HEK293T (cell line): ENCODE measurements at places on chromosomes 12 and 14.

DNA sequence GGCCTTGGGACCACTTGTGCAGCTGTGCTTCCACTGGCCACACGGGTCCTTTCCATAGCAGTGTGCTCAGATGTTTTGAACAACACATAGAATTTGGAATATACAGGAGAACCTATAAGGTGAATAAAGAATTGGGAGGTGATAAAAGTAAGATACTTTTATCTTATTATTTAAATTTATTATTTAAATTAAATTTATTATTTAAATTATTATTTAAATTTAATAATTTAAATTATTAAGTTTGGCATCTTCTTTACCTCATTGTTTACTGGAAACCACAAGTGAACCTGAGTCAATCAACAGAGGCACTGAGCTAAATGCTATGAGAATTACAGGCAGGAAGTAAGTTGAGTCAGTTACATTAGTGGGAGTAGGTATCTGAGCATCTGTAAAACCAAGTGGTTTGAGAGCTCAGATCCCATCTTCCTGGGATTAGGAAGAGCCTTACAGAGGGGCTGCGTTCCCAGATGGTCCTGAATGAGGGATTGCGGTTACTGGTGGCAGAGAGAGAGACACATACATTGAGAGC, 103.1 kb downstream of the ESR2 start:
- no peak for DNase-seq

DNA sequence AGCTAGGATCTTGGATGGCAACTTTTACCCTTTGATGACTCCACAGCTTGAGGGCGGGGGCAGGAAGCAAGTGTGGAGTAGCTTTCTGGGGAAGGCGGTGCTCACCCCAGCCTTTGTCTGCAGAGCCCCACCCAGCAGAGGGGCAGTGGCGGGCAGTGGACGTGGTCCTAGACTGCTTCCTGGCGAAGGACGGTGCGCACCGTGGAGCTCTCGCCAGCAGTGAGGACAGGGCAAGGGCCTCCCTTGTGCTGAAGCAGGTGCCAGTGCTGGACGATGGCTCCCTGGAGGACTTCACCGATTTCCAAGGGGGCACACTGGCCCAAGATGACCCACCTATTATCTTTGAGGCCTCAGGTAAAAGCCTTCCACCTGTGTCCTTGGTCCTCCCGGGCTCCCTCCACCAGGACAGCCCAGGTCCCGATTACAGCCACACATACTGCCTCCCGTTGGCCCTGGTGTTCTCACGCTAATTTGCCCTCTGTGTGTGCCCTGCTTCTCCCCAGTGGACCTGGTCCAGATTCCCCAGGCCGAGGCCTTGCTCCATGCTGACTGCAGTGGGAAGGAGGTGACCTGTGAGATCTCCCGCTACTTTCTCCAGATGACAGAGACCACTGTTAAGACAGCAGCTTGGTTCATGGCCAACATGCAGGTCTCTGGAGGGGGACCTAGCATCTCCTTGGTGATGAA, 1.2 kb downstream of the TAPBPL start:
- DNase-seq: no peak

GRCh38 chr12:113236539-113237399, 15.5 kb downstream of the TPCN1 start:
- DNase-seq: no peak

- DNase-seq: no peak
Observed at GRCh38 chr12:126950266-126950665, 1316.7 kb upstream of the TMEM132C start.

DNA sequence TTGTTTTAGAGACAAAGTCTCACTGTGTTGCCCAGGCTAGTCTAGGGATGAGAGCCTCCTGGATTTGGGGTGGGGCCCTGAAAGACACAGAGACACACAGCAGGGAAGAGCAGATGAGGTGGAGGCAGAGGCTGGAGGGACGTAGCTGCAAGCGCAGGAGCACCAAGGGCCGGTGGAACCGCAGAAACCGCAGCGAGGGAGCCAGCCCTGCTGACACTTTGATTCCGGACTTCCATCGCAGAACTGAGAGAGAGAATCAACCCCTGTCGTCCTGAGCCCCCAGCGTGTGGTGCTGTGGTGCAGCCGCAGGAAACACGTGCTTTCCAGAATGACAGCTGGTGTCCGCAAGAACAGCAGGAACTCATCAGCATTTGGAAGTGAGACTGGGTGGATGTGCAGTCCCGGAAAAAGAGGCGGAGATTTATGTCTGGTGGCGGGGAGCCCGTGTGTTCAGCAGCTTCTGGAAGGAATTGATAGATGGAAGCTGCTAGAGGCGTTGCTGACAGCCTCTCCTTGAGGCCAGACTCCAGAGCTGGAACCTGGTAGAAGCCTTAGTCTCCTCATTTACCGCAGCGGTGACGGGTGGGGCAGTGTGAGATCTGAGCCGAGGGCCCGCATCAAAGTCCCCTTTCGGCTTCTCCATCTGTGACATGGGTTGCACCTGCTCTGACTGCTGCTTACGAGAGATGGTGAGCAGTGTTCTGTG, 21.9 kb upstream of the KLC1 start:
- DNase-seq: no peak

GRCh38 chr12:26966842-26967241, 28.6 kb downstream of the FGFR1OP2 start:
- DNase-seq: no peak

GRCh38 chr14:101961011-101961721, 3.2 kb upstream of the DYNC1H1 start:
- DNase-seq: peak; percentile 74

GRCh38 chr14:104157016-104157928, 18.9 kb downstream of the KIF26A start:
- DNase-seq: no peak

GRCh38 chr14:87805315-87805723, 187.7 kb downstream of the GALC start:
- DNase-seq: peak; percentile 53

GRCh38 chr12:88035907-88036289, 6.7 kb upstream of the C12orf50 start:
- DNase-seq: peak; percentile 5

- DNase-seq: no peak
Observed at GRCh38 chr12:113399490-113399889, 4.2 kb downstream of the SDS start.

DNA sequence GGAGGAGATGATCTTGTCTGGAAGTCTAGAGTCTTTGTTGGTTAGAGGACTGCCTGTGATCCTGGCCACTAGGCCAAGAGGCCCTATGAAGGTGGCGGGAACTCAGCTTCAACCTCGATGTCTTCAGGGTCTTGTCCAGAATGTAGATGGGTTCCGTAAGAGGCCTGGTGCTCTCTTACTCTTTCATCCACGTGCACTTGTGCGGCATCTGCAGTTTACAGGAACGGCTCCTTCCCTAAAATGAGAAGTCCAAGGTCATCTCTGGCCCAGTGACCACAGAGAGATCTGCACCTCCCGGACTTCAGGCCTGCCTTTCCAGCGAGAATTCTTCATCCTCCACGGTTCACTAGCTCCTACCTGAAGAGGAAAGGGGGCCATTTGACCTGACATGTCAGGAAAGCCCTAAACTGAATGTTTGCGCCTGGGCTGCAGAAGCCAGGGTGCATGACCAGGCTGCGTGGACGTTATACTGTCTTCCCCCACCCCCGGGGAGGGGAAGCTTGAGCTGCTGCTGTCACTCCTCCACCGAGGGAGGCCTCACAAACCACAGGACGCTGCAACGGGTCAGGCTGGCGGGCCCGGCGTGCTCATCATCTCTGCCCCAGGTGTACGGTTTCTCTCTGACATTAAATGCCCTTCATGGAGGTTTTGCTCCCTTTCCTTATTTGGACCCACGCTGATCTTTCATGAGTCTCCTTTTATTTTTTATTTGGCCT, 17.7 kb downstream of the WNT5B start:
- no peak for DNase-seq

DNA sequence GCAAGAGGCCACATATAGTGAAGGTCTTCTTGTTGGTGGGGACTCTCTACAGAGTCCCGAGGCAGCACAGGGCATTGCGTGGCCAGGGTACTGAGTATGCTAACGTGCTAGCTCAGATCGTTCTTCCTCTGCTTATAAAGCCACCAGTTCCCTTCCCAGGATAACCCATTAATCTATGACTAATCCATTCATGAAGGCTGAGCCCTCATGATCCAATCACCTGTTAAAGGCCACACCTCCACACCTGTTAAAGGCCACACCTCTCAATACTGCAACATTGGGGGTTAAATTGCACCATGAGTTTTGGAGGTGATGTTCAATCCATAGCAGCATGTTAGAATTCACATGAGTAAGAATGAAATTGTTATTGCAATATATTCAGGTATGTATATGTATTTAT, 12.8 kb upstream of the YARS2 start:
- DNase-seq: no peak

- DNase-seq: no peak
Observed at GRCh38 chr12:99281277-99281676, 366.3 kb upstream of the GARIN6 start.

DNA sequence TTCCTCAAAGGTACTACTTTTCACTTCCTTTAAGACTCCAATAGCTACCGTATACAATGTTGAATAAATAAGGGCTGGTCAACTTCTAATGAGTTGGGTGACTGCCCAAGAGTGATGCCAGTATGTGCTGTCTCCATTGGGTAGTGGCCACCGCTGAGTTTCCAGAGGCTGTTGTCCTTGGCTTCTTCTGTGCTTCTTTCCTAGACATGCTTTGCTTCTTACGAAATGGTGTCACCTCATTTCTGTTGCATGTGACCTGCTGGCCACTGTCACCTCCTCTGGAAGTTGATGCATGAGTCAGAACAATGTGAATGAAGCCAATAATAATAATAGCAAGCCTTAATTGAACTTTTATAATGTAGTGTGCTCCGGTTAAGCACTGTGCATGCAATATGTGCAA, 7.5 kb upstream of the NID2 start:
- no peak for DNase-seq

DNA sequence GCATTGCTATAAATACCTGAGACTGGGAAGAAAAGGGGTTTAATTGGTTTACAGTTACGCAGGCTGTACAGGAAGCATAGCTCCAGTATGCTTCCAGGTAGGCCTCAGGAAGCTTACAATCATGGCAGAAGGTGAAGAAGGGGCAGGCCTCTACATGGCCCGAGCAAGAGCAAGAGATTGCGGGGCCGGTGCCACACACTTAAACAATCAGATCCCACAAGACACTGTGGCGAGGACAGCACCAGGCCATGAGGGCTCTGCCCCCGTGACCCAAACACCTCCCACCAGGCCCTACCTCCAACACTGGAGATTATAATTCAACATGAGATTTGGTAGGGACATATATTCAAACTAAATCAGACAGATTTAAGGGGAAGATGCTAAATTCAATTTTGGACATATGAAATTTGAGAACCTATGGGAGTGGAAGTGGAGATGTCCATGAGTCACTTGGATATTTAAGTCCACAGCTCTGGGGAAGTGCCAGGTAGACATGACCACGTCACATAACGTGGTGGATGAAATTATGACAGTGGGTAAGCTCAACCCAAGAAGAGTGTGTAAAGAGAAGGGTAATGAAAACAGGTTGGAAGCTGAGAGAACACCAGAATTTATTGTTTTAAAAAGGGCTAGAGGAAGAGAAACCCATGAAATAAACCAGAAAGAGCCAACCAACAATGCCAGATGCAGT, 1.5 kb upstream of the LTA4H start:
- no peak for DNase-seq

DNA sequence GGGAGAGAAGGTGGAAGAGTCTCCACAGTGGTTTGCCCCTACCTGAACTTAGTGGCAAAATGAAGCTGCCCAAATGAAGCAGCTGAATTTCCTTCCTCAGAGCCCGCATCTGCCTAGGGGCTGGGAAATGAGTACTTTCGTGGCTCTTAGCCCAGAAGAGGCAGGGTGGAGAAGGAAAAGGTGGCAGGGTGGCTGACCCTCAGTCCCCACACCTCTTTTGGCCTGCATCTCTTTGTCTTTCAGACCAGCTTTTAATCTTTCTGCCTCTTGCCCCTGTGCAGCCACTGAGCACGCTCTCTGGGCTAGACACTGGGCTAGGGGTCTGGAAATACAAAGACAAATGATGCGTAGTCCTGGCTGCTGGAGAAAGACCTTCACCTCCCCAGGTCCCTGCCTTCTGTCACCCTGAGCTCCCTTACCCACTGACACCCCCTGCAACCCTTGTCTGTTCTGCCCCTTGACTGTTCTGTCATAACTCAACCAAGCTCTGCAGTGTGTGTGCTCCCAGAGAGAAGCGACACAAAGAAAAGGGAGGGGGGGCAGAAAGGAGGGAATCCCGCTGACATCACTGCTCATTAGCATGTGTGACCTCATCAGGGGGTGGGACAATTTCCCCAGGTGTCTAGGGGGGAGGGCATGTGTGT, 371 bp upstream of the REM2 start:
- DNase-seq: peak; percentile 38

DNA sequence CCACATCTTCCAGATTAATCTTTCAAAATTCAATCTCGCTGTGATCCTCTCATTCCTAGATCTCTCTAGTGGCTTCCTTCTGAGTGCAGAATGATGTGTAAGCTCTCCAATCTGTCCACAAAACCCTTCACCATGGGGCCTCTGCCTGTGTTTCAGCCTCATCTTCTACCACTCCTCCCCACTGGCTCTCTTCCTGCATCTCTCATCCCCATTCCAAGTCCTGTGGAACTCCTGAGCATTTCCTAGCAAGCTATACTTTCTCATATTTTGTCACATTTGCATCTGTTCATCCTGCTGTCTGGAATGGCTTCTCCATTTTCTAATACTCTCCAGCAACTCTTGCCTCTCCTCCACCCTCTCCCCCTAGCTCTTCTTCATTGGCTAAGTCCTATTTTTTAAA, 242.0 kb upstream of the DAAM1 start:
- DNase-seq: no peak

- no peak for DNase-seq
Observed at GRCh38 chr12:116366824-116367223, 89.3 kb upstream of the MED13L start.

DNA sequence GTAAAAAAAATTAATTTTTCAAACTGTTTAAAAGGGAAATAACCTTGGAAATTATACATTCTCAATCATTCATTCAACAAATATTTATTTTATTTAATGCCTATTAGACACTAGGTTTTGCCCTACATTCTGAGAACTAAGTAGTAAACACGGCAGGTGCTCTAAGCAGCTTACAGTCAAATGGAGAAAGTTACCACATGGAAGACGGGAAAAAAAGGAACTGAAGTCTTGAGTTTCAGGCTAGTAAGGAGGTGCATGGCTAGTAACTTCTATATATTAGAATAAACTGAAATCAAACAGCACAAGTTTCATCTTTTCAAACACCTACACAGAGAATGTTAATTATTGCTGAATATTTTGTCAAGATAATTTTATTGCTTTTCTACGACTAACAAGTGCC, 52.9 kb downstream of the C12orf42 start:
- no peak for DNase-seq

DNA sequence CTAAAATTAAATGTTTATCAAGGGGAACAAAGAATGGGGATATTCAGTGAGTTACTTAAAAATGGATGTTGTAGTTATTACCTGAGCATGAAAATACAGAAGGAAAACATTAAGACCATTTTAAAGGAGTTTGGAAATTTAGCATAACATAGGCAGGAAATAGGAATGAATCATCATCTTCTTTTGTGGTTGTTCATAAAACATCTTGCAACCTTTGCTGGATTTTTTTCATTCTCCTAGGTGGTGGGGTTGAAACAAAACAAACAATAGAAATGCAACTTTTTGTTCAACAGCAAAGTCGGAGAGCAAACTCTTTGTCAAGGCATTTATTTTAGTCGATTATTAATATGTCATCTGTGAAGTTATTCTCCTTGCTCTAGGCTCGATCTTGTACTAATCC, 275.1 kb downstream of the IPO8 start:
- DNase-seq: no peak

- no peak for DNase-seq
Observed at GRCh38 chr12:119183942-119184695, 5.4 kb downstream of the HSPB8 start.

GRCh38 chr12:53006810-53007309, 604 bp downstream of the EIF4B start:
- DNase-seq: peak; percentile 80

- no peak for DNase-seq
Observed at GRCh38 chr14:64581817-64582216, 32.1 kb downstream of the PPP1R36 start.
